Stimulated activated CD4-positive, alpha-beta T cell treated with anti-CD3 and anti-CD28 coated beads, TNF-alpha, amount 100 ng/mL, for 4 hours (primary cell): ENCODE measurements at places on chromosomes 5 and 9.

GRCh38 chr9:71308454-71308853, 187.0 kb upstream of the TRPM3 start:
- DNase-seq, result no peak

DNA sequence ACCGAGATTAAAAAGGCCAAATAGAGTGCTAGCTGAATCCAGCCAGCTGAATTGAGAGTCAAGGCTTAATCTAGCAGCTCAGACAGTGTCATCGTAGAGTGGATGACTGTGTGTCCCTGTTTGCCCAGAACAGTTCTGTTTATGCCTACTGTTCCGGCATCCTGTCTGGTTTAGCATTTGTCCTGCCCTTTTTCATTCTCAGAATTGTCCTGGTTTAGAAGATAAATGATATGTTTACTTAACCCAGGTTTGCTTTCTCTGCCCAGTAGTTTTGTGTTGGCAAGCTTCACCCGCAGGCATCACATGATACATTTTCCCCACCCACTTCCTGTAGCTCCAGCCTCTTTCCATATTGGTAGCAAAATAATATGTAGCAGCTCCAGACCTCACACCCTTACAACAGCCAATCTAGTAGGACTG, 41.3 kb upstream of the ZSWIM6 start:
- DNase-seq, result no peak

GRCh38 chr5:168779333-168779732, 200.2 kb upstream of the PANK3 start:
- DNase-seq, result no peak

DNA sequence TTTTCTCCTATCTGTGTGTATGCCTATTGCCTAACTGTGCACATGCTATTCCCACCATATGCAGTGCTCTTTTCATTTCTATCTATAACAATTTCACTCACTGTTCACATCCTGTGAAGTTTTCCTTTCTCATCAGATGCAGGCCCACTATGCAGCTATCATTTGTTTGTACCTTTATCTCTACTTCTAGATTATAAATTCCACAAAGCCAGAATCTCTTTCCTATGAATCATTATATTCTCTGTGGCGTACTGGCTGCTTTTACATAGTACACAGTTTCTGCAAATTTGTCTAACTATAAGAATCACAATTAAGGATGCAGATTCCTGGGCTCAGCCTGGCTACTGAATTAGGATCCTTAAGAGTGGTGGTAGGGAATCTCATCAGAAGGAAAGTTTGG, 600.8 kb upstream of the ARRDC3 start:
- DNase-seq, result no peak

DNA sequence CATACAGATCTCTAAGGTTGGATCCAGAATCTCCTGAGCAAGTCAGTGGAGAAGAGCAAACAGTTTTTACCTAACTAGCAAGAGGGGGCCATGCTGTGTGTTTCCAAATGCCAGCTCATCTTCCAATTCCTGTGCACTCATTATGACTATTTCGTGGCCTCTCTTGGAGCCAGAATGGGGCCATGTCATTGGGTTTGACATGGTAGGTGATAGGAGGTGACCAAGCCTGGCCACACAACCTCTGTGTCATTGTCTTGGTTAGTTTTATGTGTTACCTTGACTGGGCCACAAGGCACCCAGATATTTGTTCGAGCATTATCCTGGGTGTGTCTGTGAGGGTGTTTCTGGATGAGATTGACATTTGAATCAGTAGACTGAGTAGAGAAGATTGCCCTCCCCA, 206.2 kb downstream of the HSPA4 start:
- DNase-seq, result no peak

DNA sequence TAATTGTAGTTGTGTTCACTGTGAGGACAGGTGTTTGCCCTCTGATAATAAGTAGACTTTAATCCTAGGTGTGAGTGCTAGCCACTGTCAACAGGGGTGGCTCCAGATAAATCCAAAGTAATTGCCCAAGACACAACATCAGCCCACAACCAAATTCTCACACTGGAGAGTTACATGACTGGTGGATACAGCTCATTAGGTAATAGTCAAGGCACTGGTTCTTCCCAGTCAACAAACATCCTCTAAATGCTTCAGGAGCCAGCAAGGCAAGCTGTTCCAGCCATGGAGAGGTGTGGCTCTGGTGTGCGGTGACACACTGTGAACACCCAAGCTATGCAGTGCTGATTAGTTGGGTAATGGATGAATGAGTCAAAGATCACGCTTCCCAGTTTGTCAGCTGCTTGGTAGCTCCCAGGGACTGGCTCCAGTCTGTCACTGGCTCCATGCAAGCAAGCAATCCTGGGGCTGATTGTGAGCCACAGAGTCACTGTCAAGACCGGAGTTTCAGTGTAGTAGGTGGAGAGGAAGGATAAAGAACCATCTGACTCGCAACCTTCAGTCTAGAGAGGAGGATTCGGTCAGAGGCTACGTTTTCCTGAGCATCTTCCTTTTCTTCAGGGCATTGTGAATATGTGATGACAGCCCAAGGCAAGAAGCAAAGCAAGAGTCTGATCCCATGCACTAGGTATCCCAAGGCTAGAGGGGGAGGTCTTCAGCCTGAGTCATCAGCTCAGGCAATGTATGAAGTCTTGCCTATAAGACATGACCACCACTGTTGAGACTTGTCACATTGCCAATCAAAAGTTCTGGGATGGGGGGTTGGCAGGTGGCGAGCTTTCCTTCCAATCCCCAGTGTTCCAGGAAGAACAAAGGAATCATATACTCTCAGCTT, 63.1 kb downstream of the UGCG start:
- no peak for DNase-seq
